Aorta (tissue), 5 donors: ENCODE measurements at places on chromosomes 12 and 14. TPM values are rescaled to one million over a fixed set of nuclear protein-coding genes. Genes with fewer than 3 reads are reported as not detected.

The CD163 gene
- 137 TPM for polyA plus RNA-seq

The TAS2R42 gene
- not detected for polyA plus RNA-seq

The RAD9B gene
- not detected for polyA plus RNA-seq

The LTB4R2 gene
- 0.95 TPM for polyA plus RNA-seq

The SLC17A8 gene
- polyA plus RNA-seq: not detected

The ACTR6 gene
- 37.7 TPM for polyA plus RNA-seq

The RIMBP2 gene
- not detected for polyA plus RNA-seq

The NXPH4 gene
- 0.38 TPM for polyA plus RNA-seq

The CAPZA3 gene
- polyA plus RNA-seq: not detected

The TMEM263 gene
- 40.2 TPM for polyA plus RNA-seq

The JPH4 gene
- 0.23 TPM for polyA plus RNA-seq

- no peak overlapping the region for H3K4me3 ChIP-seq
- no peaks in the 10 kb centered on the region for H3K36me3 ChIP-seq
- H3K27ac ChIP-seq: no peak overlapping the region
- no peaks in the 10 kb centered on the region for H3K27me3 ChIP-seq
Observed at GRCh38 chr14:24038686-24039085, 13.1 kb upstream of the CARMIL3 start.

DNA sequence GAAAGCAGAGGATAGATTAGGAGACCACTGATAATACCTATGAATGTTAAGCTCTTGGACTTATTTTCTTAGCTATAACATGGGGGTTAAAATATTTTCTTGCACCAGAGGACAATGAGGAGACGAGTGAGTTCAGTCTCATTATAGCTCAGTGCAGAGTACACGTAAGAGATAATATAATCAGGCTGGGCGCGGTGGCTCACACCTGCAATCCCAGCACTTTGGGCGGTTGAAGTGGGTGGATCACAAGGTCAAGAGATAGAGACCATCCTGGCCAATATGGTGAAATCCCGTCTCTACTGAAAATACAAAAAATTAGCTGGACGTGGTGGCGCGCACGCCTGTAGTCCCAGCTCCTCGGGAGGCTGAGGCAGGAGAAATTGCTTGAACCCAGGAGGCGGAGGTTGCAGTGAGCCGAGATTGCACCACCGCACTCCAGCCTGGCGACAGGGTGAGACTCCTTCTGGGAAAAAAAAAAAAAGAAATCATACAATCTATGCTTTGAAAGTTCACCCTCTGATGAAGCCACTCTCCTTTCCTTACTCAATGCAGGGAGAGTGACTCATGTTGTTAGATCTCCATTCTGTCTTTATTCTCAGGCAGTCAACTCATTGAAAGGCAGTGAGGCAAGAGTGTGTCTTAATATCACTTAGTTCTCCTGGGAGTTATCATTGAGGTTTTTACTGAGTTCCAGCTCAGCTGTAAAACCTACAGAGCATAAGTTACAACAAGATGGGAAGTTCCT, 134.2 kb downstream of the SYNE2 start:
- no peak for DNase-seq
- H3K27ac ChIP-seq: no peak overlapping the region
- no peaks in the 10 kb centered on the region for H3K27me3 ChIP-seq
- H3K36me3 ChIP-seq: peaks cover 5% of the 10 kb centered on the region
- no peak overlapping the region for H3K4me3 ChIP-seq
- H3K4me1 ChIP-seq: no peaks in the 10 kb centered on the region

- no peaks in the 10 kb centered on the region for H3K4me1 ChIP-seq
- H3K4me3 ChIP-seq: no peak overlapping the region
- H3K27ac ChIP-seq: no peak overlapping the region
- H3K27me3 ChIP-seq: no peaks in the 10 kb centered on the region
- H3K36me3 ChIP-seq: no peaks in the 10 kb centered on the region
Observed at GRCh38 chr12:3427956-3428355, 63.0 kb upstream of the PRMT8 start.

- H3K36me3 ChIP-seq: no peaks in the 10 kb centered on the region
- DNase-seq: no peak
- no peaks in the 10 kb centered on the region for H3K27me3 ChIP-seq
- H3K4me3 ChIP-seq: no peak overlapping the region
- no peak overlapping the region for H3K27ac ChIP-seq
Observed at GRCh38 chr12:81450920-81451739, 308.0 kb downstream of the PPFIA2 start.

DNA sequence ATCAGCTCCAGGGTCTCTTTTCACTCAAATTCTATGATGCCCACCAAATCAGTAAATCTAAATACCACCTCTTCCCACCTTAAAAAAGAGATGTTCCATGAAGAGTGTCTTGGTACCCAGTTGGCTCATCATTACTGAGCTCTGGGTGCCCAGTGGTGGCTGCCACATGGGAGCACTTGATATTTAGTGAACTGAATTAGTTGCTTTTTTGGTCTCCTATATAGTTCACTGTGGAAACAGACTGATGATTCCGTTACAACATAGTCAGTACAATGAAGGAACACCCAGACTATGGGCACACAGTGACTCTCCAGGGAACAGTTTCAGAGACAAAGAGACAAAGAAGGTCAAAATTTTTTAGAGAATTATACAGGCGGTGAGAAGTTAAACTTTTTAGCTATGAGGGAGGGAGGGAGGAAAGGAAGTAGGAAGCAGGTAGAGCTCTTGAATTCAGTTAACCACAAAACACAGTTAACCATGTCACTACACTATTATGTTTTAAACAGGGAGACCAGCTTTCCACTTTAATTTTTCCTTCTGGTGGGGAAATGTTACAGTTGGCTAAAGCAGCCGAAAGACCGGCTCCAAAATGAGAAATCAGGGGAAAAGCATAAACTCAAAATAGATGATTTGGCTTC, 14.6 kb upstream of the YY1 start:
- H3K27me3 ChIP-seq: no peaks in the 10 kb centered on the region
- H3K4me1 ChIP-seq: no peaks in the 10 kb centered on the region
- no peak overlapping the region for H3K27ac ChIP-seq
- no peak for DNase-seq

DNA sequence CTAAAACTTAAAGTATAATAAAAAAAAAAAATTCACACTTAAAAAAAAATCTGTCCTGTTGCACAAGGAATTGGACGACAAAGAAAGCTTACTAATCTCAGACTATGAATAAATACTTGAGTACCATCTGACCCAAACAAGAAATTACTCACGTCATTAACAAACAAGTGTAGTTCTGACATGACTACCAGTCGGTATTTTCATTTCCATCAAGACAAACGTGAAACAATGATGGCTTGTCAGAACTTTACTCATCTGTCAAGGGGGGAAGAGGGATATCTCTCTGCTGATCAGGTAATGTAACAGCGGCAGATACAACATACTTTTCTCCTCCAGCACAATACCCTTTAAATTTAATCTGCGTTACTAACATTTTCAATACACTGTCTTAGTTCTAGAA, 78.3 kb downstream of the CDK17 start:
- H3K27ac ChIP-seq: no peak overlapping the region
- H3K4me1 ChIP-seq: no peaks in the 10 kb centered on the region
- DNase-seq: no peak
- no peak overlapping the region for H3K4me3 ChIP-seq
- no peaks in the 10 kb centered on the region for H3K27me3 ChIP-seq
- H3K36me3 ChIP-seq: no peaks in the 10 kb centered on the region

- no peaks in the 10 kb centered on the region for H3K36me3 ChIP-seq
- no peaks in the 10 kb centered on the region for H3K4me1 ChIP-seq
- no peaks in the 10 kb centered on the region for H3K27me3 ChIP-seq
Observed at GRCh38 chr12:119859241-119859640, 17.9 kb downstream of the CIT start.

- H3K27me3 ChIP-seq: no peaks in the 10 kb centered on the region
- DNase-seq: no peak
- no peaks in the 10 kb centered on the region for H3K4me1 ChIP-seq
- H3K4me3 ChIP-seq: no peak overlapping the region
Observed at GRCh38 chr12:34190054-34190453, 167.8 kb downstream of the ALG10 start.

DNA sequence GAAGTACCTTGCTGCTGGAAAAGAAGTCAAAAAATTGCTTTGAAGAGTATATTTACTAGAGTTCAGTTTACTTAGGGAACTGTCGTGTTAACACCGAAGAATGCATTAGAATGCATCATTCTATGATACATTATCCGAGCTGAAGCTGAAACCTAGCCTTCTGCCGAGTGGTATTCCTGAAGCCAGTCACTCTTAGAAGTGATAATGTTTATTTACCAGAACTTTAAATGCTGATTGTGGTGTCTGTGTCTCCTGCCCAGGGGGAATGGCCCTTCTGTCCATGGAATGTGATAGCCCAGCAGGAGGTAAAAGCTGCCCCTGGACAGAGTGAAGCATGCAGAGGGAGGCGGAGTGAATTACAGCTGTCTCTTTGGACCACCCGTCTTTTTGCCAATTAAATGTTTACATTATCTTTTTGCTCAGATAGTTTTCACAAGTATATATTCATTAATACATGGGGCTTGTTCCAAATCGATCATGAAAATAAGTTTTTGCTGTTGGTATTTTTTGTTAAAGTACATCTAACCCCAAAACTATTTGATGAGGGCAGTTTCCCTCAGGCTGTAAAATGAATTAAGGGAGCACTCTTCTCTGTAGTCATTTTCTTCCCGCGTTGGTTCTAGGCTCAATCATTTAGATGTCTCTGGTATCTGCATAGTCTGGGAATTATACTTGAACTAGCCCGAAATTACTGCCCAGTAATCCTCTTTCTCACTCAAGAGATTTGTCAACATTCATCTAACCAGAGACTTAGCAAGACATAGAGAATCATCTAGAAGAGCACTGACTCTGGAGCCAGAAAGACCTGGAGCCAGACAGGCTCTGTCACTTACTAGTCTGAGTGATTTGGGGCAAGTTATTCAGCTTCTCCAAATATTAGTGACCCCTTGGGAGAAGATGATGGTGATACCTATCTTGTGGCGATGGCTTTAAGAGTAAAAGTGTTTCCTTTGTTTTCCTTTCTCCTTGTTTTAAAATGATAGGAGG, 147.6 kb downstream of the CRADD start:
- peaks cover 3% of the 10 kb centered on the region for H3K4me1 ChIP-seq
- H3K27ac ChIP-seq: no peak overlapping the region
- H3K36me3 ChIP-seq: no peaks in the 10 kb centered on the region
- no peak overlapping the region for H3K4me3 ChIP-seq
- no peaks in the 10 kb centered on the region for H3K27me3 ChIP-seq
- DNase-seq: no peak

DNA sequence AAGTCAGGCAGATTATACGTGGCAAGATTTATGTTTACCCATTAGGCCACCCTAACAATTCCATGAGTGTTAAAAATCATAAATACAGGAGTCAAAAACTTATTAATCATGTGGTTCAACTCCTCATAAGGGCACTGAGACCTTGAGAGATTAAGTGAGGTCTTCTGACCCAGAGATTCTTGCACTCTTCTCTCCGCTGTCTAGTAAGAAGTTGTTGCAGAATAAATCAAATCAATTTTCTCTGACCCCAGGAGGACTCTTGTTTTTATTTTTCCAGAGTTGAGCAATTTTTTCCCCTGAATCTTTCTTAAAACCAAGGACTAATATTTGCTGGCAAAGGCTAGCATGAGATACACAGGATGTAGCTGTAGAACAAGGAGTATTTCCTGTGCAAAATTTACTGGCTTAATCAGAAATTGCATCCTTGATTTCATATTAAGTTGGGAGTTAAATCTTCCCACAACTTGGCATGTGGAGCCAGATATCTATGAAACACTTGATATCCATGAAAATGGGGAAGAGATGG, 90.9 kb upstream of the PTHLH start:
- H3K36me3 ChIP-seq: no peaks in the 10 kb centered on the region
- no peak for DNase-seq
- no peaks in the 10 kb centered on the region for H3K4me1 ChIP-seq
- H3K27ac ChIP-seq: no peak overlapping the region

DNA sequence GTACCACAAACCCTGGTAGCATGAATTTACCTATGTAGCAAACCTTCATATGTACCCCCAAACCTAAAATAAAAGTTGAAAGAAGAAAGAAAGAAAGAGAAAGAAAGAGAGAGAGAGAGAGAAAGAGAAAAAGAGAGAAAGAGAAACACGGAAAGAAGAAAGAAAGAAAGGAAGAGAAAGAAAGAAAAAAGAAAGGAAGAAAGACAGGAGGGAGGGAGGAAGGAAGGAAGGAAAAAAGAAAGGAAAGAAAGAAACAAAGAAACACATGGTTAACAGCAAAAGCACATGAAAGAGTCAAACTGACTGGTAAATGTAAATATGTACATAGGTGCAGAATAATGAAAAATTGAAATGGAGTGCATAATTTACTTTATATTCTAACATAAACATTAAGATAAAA, 903.4 kb downstream of the LRFN5 start:
- H3K27me3 ChIP-seq: no peaks in the 10 kb centered on the region
- no peaks in the 10 kb centered on the region for H3K36me3 ChIP-seq
- H3K4me3 ChIP-seq: no peak overlapping the region
- H3K4me1 ChIP-seq: no peaks in the 10 kb centered on the region

DNA sequence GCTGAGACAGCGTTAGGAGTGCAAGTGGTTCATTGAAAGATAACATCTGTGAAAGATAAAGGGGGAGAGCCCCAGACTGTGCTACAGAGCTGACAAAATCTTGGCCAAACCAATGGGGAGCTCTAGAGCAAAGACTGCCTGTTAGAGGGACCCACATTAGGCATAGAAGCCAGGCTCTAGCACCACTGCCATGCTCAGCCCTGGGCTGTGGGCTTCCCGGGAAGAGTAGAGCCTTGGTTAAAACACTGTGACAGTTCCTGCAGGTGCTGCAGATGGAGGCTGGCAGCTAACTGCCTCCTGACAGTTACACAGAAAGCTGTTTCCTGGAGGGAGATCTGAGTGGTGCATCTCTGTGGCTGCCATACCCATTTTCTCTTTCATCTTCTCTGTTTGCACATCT, 23.0 kb downstream of the TSHR start:
- peaks cover 5% of the 10 kb centered on the region for H3K4me1 ChIP-seq
- no peak overlapping the region for H3K4me3 ChIP-seq
- DNase-seq: no peak
- no peaks in the 10 kb centered on the region for H3K36me3 ChIP-seq

- DNase-seq: no peak
- no peaks in the 10 kb centered on the region for H3K4me1 ChIP-seq
- H3K27ac ChIP-seq: no peak overlapping the region
- H3K4me3 ChIP-seq: no peak overlapping the region
- no peaks in the 10 kb centered on the region for H3K36me3 ChIP-seq
Observed at GRCh38 chr12:130698106-130698505, 18.0 kb downstream of the RIMBP2 start.

GRCh38 chr12:132029503-132030300, 80.0 kb downstream of the EP400 start:
- no peaks in the 10 kb centered on the region for H3K4me1 ChIP-seq
- H3K27ac ChIP-seq: no peak overlapping the region
- H3K27me3 ChIP-seq: no peaks in the 10 kb centered on the region
- no peak overlapping the region for H3K4me3 ChIP-seq

DNA sequence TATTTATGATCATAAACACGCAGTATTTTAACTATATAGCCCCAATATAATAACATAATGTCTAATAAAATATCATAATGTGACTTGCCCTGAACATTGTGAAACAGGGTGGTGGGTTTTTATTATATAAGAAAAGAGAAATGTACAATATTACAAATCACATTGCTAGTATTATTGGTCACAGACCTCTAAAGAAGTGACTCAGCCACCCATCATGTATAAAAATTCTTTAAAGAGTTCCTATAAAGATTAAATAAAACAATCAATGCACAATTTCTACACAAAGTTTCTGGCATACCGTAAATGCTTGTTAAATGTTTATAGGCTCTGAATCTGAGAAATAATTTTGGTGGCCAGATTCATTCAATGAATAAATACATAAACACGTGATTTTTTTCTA, 28.9 kb downstream of the ABCC9 start:
- no peaks in the 10 kb centered on the region for H3K4me1 ChIP-seq
- DNase-seq: no peak
- no peak overlapping the region for H3K27ac ChIP-seq
- H3K4me3 ChIP-seq: no peak overlapping the region
- no peaks in the 10 kb centered on the region for H3K36me3 ChIP-seq
